ENCODE measurements at places on chromosomes 2 and 18.

DNA sequence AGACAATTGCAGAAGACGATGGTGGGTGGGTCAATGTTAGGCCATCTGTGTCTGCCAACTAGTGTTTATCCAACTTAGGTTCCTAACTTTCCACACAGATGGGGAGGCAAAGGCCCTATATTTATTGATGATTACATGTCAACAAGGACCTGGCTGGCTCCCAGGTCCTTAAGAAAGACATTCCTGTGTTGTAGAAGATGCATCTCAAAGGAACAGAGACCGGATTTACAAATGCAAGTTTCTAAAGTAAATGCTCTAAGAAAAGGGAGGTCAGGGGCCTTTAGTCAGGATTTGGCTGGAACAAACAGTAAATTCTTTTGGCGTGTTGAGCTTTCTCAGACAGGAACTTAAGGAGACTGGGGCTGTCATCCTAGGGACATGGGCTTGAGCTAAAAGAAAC lies 175.0 kb downstream of the SH3BP4 start:
- DNase-seq = peak; percentile 26

- DNase-seq = no peak
Observed at GRCh38 chr2:3355951-3356569, 21.6 kb downstream of the EIPR1 start.

DNA sequence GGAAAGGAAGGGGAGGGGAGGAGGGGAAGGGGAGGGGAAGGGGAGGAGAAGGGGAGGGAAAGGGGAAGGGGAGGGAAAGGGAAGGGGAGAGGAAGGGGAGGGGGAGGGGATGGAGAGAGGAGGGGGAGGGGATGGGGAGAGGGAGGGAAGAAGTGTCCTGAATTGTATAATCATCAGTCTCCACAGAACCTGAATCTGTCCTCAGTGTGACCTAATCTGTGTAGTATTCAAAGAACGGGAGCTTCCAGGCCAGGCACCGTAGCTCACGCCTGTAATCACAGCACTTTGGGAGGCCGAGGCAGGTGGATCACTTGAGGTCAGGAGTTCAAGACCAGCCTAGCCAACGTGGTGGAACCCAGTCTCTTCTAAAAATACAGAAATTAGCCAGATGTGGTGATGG lies 41.1 kb upstream of the CCDC150 start:
- DNase-seq = peak; percentile 9

DNA sequence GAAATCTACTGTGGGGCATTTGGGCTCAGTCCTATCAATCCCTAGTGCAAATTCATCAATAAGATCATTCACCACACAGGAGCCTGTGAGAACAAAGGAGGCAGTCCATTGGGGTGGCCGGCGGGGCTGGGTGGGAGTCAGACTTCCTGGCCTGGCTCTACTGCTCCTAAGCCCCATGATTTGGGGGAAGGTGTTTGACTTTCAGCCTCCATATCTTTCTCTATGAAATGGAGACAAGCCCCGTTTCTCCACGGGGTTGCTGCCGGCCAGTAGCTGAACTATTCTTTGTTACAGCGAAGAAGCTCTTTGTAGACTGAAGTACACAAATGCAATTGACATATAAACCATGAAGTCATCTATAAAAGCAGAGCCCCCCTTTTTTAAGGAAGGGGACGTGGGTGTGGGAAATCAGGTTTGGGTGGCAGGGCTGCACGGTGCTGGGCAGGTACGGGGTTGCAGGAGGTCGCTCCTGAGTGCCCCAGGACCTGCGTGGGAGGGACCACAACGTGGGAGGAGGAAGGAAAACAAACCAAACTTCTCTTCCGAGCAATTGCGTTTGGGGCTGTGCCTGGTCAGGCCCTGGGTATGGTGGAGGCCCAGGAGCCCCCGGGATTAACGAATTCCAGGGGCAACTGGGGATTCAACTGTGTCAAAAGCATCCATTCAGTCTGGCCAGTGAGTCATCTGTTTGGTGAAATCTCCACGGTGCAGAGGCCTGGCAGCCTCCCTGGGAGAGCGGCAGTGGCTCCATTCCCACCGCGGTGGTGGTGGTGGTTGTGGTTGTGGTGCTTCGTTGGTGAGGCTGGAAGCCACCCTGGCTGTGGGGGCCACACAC lies 18.2 kb downstream of the FBLN7 start:
- peak; percentile 53 for DNase-seq
